HFFc6 (cell line): ENCODE measurements at places on chromosomes 12 and 14. TPM values are rescaled to one million over a fixed set of nuclear protein-coding genes. Genes with fewer than 3 reads are reported as not detected.

GRCh38 chr12:21459474-21459873 is 22.0 kb downstream of the PYROXD1 start:
- no peak for DNase-seq

DNA sequence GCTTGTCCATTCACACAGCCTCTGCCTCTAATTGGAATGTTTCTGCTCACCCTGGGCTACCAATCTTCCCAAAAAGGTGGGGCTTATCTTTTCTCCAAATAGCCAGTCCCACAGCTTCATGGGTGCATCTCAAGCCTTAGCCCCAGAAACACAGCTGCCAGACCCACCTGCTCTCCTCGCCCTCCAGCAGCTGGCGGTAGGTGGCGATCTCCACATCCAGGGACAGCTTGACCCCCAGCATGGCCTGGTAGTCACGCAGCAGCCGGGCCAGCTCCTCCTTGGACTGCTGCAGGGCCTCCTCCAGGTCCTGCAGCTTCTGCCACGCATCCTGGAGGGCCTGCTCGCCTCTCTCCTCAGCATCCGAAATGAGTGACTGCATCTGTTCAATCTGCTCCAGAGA is 11.1 kb downstream of the KRT77 start:
- DNase-seq: no peak

- no peak for DNase-seq
Measured at GRCh38 chr14:51545396-51545795, 106.3 kb upstream of the FRMD6 start.

- DNase-seq: peak; percentile 44
Measured at GRCh38 chr12:67710582-67710981, 62.0 kb downstream of the DYRK2 start.

- no peak for DNase-seq
Measured at GRCh38 chr14:44135972-44136371, 371.1 kb downstream of the FSCB start.

DNA sequence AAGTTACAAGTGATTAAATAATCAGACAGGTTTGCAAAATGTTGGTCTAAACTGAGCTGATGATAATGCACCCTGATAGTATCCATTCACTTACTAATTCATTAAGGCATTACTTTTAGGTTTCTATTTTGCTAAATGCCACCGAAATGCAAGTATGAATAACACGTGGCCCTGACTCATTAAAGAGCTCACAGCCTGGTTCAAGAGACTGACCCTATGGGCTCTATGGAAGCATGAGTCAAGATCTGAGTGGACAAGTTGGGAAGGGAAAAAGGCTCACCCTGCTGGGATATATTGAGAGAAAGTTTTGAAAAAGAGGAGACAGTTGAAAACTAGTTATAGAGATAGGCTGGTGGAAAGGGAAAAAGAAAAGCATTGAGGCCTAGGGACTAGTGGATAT is 14.8 kb upstream of the LRRC9 start:
- DNase-seq: no peak

DNA sequence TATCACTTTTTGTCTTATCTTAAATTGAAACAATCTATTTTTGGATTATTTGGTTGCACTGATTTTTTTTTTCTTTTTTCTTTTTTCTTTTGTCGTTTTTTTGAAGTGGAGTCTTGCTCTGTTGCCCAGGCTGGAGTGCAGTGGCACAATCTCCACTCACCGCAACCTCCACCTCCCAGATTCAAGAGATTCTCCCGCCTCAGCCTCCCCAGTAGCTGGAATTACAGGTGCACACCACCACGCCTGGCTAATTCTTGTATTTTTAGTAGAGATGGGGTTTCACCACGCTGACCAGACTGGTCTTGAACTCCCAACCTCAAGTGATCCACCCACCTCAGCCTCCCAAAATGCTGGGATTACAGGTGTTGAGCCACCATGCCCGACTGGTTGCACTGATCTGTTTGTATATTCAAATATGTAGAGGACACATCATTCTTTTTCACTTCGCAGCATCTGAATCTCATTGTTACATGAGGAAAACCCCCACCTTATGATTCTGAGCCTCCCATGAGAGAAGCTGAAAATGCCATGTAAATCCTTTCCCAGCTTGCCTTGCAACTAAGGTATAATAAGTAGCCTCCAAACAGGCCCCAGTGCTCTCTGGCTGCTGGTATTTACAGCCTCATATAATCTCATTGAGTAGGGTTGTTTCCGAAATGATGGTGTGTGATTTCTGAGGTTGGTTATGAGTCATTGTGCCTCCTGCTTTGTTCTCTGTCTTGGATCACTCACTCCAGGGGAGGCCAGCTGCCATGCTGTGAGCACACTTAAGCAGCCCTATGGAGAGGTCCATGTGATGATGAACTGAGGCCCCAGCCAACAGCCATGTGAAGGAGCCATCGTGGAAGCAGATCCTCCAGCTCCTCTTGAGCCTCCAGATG is 5.2 kb upstream of the HSP90B1 start:
- peak; percentile 60 for DNase-seq

Gene PTPN6
- 0.32 to 0.46 TPM in 2 of 3 replicates, not detected in the other for total RNA-seq

Gene PPP1R36
- 0.26 and 1.1 TPM in 2 replicates for total RNA-seq

Gene P2RX4
- 6.9 to 10.3 TPM (median 7.9 TPM) in 3 replicates for total RNA-seq
